ENCODE measurements at places on chromosomes 4 and X.

DNA sequence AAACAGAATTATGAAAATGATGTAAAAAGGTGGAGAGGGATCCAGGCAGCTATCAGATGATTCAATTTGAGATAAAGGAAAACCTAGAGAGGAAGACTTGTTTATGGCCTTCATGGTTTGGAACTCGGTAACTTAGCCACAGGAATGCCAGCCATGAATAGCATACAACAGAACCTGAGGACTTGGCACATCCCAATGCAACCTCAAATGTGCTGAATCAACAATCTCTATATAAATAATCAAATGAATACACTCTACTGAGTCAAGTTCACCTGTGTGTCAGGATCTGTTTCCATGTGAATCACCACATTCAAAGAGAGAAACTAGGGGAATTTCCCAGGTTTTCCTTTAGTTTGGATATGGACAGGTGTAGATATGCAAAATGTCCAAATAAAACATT lies 86.9 kb downstream of the MBNL3 start:
- DNase-seq, result no peak

- DNase-seq, result no peak
Observed at GRCh38 chr4:187995322-187996207, at the start of gene ZFP42. Gene ZFP42 (plus strand): TSS chr4:187995771. CDS start chr4:188002808, 7,037 bp downstream.

- no peak for DNase-seq
Observed at GRCh38 chrX:125236955-125237354, 82.7 kb upstream of the TEX13C start.

DNA sequence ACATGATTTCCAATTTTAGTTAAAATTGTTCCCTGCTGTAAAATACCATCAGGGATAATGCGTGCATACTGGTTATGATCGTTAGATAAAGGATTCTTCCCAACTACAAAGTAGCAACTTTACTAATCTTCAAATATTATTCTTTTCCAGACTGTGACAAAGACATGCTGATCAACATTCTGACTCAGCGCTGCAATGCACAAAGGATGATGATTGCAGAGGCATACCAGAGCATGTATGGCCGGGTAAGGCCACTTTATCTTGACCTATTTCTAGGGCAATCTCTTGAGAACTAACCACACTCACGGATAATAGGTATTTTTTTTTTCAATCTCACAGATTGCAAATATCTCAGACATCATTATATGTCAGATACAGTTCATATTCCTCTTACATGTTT lies 47.0 kb downstream of the ANXA10 start:
- DNase-seq, result peak; percentile 58

DNA sequence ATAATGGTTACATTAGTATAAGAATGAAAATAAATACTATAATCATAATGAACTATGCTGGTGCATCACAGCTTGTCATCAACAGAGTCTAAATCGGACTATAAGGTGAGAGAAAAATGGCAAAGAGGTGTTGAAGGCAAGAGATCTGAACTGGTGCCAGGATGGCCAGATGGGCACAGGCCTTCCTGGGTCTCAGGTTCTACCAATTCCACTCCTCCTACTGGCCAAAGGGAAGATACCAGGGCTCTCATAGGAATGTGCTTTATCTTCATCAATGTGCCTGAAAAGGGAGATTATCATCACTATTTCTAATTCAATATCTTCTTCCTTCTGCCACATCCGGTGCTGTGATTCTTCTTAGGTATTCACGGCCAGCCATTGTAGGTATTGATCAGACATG lies 107.6 kb downstream of the GASK1B start:
- no peak for DNase-seq

DNA sequence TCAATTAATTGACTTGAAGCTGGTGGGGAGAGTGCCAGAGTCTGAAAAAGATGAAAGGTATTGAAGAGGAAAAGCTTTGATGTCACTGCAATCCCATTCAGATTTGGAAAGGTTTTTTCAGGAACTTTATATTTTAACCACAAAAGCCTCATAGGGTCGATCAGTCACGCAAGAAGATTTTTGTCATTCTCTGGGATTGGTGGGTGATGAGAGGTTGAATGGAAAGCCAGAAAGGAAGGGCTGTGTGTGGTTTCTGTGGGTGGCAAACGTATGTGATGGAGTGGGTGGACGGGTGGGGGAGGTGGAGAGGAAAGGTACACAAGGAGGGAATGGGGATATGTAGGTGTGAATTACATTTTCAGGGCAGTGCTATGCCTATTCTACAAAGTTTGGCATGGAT lies 173.8 kb upstream of the SCML1 start:
- DNase-seq, result no peak

- no peak for DNase-seq
Observed at GRCh38 chr4:172202480-172203076, 389.4 kb downstream of the GALNTL6 start.

DNA sequence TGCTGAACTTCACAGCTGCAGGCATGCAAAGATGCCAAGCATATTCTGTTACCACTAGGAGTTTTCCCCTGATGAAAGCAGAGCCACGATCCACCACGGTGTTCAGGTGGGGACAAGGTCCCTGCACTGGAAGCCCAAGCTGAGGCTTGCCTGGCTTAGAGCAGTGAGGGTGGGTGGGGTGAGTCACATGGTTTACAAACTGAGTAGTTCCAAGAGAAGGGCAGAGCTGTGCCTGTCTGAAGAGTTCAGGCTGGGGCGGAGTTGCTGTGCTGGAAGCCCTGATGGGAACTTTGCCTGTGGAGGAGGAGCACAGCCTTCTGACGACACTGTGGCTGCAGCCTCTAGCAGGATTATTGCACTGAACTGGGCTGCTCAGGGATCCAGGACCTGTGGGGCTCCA lies 45.5 kb downstream of the FAM9B start:
- DNase-seq, result peak; percentile 1

GRCh38 chr4:133921280-133922195 lies 280.1 kb downstream of the PABPC4L start:
- no peak for DNase-seq

GRCh38 chr4:142036795-142037583 lies 400.6 kb downstream of the IL15 start:
- DNase-seq, result no peak

DNA sequence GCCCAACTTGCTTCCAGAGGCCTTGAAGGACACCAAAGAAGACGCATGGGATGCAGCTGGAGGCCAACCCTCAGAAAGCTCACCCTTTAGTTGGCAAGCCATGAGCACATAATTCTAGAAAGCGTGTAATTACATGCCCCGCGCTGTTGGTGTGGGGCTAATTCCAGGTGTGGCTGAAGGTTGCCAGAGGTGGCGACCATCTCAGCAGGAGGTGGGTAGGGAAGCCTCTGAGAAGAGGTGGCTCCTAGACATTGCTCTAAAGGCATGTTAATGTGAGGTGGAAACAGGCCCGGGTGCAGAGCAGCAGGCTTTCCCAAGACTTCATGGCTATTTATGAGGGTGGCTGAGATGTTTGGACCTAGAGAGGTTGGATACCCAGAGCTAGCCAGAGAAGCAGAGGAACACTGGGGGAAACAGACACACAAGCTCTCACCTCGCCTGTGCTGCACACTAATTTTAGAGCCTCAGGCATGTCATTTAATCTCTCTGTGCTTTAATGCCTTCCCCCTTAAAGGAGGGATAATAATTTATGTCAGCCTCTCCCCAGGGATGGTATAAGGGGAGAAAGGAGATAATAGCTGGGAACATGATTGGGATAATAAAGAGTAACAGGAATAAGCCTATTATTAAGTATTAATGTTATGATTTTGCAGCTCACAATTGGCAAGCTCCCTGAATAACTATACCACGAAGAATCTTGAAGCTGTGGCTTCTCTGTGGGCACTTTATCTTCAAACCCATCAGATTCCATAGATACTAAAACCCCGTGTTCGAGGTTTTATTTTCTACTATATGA lies 60.0 kb upstream of the HELT start:
- no peak for DNase-seq

- DNase-seq, result no peak
Observed at GRCh38 chr4:106914223-106914622, 121.9 kb downstream of the DKK2 start.

GRCh38 chr4:41287005-41287404 lies 30.3 kb downstream of the UCHL1 start:
- DNase-seq, result no peak

- no peak for DNase-seq
Observed at GRCh38 chrX:32530802-32531403, 680.4 kb downstream of the DMD start.

- no peak for DNase-seq
Observed at GRCh38 chr4:89575840-89576239, 261.1 kb downstream of the SNCA start.

GRCh38 chr4:138056541-138056940 lies 185.6 kb downstream of the SLC7A11 start:
- no peak for DNase-seq

Data from AG04449 (cell line).